Cortex of kidney (tissue), 1 donor: ENCODE measurements at places on chromosomes 7 and 10.

DNA sequence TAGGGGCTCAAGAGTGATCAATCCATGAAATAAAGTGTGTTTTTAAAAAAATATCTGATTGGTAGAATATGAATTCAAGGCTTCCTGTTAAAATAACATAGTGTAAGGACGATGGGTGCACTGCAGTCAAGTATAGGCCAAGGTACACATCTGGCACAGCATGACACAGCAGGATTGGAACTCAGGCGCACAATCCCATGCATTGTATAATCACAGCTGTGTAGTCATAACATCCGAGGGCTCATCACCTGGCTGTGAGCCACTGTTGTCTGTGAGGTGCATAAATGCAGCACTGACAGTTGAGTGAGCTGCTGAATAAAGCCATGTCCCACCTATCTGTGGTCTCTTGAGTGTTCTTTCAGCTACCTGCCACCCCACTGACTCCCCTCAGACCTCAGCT lies 142.3 kb upstream of the HPS1 start:
- no peak for DNase-seq

GRCh38 chr10:116910910-116911309 lies 61.6 kb downstream of the ENO4 start:
- DNase-seq = no peak

GRCh38 chr10:58268454-58268945 lies 462 bp upstream of the CISD1 start:
- no peak for DNase-seq

DNA sequence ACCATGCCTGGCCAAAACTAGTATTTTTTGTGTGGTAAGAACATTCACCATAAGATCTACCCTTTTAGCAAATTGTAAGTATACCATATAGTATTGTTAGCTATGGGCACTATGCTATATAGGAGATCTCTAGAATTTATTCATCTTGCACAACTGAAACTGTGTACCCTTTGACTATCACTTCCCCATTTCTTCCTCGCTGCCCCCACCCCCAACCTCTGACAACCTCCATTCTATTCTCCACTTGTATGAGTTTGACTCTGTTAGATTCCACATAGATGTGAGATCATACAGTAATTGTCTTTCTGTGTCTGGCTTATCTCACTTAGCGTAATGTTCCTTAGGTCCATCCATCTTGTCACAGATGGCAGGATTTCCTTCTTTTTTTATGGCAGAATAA lies 3.6 kb downstream of the CASP7 start:
- DNase-seq = no peak

- no peak for DNase-seq
Observed at GRCh38 chr10:133124357-133125211, 35.4 kb upstream of the KNDC1 start.

DNA sequence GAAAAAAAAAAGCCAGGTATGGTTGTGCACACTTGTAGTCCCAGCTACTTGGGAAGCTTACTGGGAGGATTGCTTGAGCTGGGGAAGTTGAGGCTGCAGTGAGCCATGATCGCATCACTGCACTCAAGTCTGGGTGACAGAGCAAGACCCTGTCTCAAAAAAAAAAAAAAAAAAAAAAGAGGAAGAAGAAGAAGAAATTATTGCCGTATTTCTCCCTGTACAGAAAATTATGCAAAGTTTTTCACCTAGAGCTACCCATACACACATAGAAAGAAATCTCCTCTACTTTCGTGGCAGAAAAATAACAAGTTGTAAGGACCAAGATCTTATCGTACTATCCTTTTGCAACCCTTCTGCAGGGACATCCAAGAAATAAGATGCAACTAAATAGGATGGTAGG lies 25.5 kb downstream of the AKR1B1 start:
- DNase-seq = no peak

DNA sequence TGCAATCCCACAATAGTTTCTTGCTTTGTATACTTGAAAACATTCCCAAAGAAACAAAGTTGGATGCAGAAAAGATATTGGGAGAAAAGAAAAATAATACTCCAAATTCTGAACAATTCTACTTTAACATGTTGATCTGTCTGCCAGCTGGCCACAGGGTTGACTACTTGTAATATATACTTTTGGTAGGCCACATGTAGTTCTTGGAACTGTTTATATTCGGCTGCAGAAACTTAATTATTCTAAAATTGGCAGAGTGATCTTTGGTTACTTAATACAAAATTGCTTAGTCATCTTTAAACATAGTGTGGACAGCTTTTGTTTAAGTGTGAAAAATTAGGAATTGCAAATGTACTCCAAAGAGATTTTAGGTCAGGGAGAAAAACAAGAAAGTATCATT lies 76.0 kb downstream of the CALD1 start:
- no peak for DNase-seq
